AG10803 (cell line): ENCODE measurements at places on chromosomes 11 and 22.

DNA sequence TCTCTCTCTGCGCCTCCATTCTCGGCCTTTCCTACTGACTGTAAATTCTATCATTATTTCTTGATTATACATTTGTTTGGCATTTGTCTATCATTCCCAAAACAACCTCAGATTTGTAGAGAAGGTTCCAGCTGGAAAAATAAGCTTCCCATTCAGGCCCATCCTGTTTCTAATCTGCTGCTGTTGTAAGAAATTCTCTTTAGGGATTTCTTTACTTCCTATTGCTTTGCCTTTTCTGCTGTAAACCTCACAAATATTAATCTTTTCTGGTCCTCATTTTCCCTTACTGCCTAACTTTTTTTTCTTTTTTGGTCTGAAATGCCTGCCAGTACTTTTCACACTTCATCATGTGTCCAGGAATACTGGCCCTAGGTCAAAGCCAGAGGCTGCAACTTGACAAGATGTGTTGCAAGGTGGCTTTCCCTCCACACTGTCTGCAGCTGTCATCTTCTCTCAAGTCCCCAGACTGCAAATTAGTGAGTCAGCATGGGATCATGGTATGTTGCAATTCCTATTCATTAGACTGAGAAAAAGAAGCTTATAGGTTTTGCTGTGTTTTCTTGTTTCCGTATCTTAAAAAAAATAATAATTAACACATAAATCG is 858.7 kb upstream of the CHORDC1 start:
- DNase-seq: peak; percentile 3

- no peak for DNase-seq
Observed at GRCh38 chr11:133007027-133007584, 525.2 kb downstream of the OPCML start.

DNA sequence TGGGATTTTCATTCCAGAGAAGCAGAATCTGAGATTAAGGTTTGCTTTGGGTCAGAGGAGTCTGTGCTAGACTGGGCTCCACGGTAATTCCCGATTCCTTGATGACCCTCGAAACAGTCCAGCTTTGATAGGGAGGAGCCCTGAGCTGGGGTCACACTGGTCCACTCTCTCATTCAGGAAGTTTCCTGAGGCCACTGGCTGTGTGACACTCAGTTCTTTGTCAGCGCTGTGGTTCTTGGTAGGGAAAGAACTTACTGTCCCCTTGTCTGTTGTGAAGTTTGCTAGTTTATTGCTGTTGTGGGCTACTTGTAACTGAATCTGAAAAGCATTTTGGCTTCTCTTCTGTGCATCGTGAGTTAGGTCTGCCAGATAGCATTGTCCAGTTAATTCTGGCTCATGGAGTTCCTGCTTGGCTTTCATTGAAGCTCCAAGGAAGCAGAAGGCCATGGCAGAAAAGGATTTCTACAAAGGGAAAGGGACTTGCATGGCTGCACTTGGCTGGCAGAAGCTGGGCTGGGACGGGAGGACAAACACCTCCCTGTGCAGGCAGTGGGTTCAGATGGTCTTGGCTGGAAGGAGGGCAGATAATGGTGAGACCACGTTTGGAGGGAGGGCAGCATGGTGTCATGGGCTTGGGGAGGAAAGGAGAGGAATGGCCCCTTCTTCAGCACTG is 23.3 kb downstream of the BCR start:
- no peak for DNase-seq

DNA sequence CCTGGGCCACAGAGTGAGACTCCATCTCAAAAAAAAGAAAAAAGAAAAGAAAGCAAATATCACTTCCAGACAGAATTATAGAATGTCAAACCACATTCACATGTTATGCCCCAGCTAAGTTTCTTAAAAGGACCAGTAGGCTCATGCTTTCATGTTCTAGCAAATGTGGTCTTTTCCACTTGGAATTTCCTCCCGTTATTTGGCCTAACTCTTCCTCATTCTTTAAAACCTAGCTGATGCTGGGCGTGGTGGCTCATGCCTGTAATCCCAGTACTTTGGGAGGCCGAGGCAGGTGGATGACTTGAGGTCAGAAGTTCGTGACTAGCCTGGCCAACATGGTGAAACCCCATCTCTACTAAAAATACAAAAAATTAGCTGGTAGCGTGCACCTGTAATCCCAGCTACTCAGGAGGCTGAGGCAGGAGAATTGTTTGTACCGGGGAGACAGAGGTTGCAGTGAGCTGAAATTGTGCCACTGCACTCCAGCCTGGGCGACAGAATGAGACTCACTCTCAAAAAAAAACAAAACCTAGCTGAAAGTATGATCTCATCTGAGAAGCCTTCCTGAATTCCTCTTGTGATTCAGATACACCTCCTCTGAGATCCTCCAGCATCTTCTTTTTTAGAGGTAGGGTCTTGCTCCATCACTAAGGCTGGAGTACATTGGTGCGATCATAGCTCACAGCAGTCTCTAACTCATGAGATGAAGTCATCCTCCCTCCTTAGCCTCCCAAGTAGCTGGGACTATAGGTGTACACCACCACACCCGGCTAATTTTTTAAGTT is 50.4 kb downstream of the FCHSD2 start:
- no peak for DNase-seq

DNA sequence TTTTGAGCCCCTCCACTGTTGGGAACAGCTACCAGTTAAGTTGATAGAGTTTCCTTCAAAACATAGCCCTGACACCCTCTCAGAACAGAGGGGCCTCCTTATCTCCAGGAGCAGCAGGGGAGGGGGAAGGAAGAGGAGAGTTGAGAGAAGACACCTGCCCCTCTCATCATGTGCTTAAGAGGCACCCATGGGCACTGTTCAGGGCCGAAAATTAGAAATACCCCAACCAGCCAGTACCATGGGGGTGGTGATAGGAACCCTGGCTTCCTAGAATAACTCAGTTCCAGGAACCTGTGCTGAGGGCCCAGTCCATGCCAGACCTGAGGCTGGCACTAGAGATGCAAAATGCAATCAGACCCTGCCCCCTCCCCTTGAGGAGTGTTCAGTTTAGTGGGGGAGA is 9.3 kb upstream of the GDPD5 start:
- no peak for DNase-seq

DNA sequence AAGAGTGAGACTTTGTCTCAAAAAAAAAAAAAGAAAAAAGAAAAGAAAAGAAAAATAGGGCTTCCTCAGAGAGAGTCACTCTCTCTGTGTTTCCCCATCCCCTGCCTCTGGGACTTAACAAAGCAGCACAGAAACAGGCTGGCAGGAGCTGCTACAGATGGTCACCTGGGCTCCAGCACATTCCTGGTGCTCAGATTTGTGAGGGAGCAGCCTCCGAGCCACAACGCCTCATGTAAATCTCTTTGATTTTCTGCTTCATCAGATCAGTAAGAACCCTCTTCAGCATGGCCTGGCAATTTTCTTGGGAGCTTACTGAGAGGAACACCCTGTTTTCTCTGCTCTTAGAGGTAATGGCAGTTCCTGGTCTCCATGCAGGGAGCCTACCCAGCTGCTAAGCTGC is 15.2 kb upstream of the LDHA start:
- no peak for DNase-seq

GRCh38 chr11:134027671-134028070 is 41.2 kb upstream of the JAM3 start:
- DNase-seq: no peak

DNA sequence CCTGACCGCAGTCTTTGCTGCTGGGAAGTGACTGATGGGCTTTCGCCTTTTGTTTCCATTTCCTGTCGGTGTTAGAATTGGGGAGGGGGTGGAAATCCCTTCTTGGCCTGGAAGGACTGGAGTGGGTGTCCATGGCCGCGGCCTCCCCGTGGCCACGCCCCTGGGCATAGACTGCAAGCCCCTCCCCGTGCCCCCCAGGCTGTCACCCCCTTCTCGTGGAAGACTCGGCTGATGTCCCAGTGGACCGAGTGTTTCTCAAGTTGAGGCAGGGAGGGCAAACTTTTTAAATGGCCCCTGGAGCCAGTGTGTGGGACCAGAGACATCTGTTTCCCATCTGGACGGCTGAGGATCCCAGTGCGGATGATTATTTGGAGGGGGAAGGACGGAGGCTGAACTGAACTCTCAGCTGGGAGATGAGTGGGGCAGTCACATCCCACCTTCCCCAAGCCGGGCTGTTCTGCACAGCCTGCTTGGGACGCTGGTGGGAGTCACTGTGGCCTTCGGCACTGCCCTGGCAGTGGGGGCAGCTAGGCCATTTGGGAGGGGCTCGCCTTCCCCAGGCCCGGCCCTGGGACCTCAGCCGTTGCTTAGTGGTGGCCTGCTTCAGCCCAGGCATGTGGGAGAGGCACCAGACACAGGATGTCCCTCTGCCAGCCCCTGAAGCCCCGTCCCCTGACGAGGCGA is 1.6 kb downstream of the CD81 start:
- DNase-seq: peak; percentile 89

- no peak for DNase-seq
Observed at GRCh38 chr22:50169774-50170341, 673 bp upstream of the PANX2 start.

DNA sequence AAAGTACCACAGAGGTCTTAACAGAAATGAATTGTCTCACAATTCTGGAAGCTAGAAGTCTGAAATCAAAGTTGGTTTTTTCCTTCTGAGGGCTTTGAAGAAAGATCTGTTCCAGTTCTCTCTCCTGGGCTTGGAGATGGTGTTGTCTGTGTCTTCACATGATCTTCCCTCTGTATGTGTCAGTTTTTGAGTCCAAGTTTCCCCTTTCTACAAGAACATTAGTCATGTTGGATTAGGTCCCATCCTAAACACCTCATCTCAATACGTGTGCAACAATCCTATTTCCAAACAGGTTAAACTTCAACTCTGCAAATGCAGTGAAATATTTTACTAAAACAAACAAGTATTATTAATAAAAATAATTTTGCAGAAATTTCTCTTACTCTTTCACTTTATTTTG is 3.1 kb upstream of the PTS start:
- no peak for DNase-seq

GRCh38 chr11:63931876-63932275 is 6.9 kb upstream of the NAA40 start:
- DNase-seq: no peak

GRCh38 chr11:46554213-46555147 is 39.3 kb downstream of the AMBRA1 start:
- DNase-seq: peak; percentile 82

DNA sequence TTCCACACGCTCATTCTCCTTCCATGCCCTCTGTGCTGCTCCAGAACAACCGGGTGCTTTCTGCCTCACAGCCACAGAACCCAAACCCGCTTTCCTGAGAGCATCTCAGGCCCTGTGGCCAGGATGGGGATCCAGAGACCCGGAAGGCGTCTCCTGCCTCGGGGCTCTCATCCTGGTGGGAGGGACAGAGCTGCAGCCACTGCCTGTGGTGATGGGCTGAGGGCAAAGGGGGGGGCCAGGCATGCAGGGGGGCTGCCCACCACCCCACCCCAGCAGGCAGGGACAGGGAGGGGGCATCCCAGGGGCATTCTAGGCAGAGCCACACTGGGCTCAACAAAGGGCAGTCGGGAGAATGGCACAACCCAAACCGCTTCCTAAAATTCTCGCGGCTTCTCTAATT is 41.4 kb downstream of the CERK start:
- no peak for DNase-seq

- DNase-seq: no peak
Observed at GRCh38 chr11:92782806-92783205, 186.6 kb upstream of the MTNR1B start.

- no peak for DNase-seq
Observed at GRCh38 chr11:121626507-121626875, 173.7 kb upstream of the SORL1-AS1 start.

DNA sequence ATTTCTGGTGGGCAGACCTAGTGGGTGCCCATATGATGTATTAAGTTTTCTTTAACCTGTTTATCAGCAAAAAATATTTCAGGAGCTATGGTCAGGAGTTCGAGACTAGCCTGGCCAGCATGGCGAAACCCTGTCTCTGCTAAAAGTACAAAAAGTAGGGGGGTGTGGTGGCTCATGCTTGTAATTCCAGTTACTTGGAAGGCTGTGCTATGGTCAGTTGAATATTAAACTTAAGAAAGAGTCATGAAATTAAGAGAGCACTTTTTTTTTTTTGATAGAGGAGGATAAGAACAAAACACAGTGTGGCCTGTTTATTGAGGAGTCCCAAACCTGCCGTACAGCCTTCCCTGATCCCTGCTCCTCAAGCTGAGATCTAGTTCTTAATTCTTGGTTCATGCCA is 29.8 kb downstream of the OR6Q1 start:
- DNase-seq: peak; percentile 15

GRCh38 chr11:69325446-69325845 is 31.5 kb downstream of the MYEOV start:
- DNase-seq: no peak

DNA sequence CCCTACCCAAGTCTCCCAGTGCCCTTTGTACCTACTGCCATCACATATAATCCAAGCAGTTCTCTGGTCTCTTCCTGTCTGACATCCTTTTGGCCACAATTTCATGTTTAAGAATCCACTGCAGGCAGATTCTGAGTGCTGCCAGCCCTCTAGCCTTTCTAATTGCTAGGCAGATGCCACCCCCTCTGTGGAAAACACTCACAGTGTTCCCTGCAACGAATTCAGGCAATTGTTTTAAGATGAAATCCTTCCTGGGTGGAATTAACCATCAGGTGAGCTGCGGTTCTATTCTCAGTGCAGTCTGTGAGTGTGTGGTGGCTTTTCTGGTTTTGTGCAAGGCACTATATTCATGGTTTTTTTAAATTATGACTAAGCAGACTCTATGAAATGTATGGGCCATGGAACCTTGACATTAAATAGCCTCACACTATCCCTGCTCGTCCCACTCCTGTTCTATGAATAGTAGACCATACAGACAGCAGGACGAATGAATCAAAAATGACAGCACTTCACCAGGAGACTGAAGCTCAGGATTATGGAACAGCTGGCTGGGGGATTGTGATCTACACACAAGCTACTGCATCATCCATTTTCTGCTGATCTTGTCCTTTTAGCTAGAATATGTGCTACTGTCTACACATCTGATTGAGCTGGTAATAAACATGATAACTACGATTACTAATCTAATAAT is 29.8 kb upstream of the BMAL1 start:
- no peak for DNase-seq

- DNase-seq: peak; percentile 73
Observed at GRCh38 chr11:61129639-61130523, 27.6 kb downstream of the CD5 start.

DNA sequence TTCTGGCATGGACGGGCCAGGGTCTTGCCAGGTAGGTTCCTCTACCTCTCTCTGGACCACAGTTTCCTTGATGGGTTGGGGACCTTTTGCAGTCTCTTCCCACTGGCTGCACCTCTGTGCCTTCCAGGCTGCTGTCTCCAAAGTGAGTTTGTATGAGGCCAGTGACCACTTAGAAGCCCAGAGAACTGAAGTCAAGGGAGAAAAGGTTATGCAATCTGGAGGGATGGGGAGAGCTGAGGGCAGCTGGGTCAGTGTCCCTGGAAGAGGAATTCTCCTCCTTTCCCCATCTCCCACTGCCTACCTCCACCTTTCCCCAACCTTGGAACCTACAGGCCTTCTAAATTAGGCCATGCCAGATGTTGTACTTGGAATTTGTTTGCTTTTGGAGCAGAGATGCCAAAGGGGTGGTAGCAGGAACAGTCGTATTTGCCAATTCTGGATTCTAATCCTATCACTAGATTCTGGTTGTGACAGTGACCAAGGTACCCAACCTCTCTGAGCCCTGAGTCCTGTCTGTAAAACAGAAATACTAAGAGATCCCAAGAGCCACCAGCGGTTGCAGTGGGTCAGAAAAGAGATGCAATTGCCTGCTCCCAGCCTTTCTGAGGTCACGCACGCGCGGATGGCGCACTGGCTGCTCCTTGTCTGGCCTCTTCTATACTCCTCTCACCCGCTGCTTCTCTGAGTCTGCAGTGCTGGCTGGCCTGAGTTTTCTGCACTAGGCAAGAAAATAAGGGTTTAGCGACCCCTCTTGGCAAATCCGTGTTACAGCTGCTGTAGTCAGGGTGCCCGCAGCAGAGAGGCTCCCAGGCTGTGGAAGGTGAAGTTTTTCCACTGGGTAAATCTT is 10.7 kb upstream of the ACCSL start:
- peak; percentile 87 for DNase-seq

GRCh38 chr11:128576555-128576954 is 10.8 kb downstream of the ETS1 start:
- DNase-seq: no peak
